ENCODE measurements at places on chromosomes 2 and 18. TPM values are rescaled to one million over a fixed set of nuclear protein-coding genes. Genes with fewer than 3 reads are reported as not detected.

The TMEM198 gene
- 1.9 TPM for total RNA-seq

The VWC2L gene
- not detected for total RNA-seq

The SIGLEC15 gene
- 3.5 TPM for total RNA-seq

The FAM98A gene
- total RNA-seq = 43.4 TPM

The CLHC1 gene
- 0.78 TPM for total RNA-seq

The C2orf78 gene
- 0.45 TPM for total RNA-seq

The SCN2A gene
- total RNA-seq = 0.64 TPM

The TWIST2 gene
- 25.6 TPM for total RNA-seq

The SMYD5 gene
- 30.0 TPM for total RNA-seq

The MEIS1 gene
- total RNA-seq = 3.4 TPM

The NRP2 gene
- total RNA-seq = 9.9 TPM

The SLC9A2 gene
- 0.19 TPM for total RNA-seq

The IL18R1 gene
- 2.8 TPM for total RNA-seq

The MOGAT1 gene
- total RNA-seq = not detected

The MAP2 gene
- total RNA-seq = 5.3 TPM

The SLC9A4 gene
- total RNA-seq = not detected

The MC4R gene
- total RNA-seq = 0.45 TPM

The TNFRSF11A gene
- 0.17 TPM for total RNA-seq

The AGXT gene
- total RNA-seq = not detected
